ENCODE measurements at places on chromosomes 1 and 21.

- DNase-seq: no peak
Measured at GRCh38 chr1:222275729-222276465, 272.0 kb downstream of the HHIPL2 start.

- DNase-seq: no peak
Measured at GRCh38 chr1:219954736-219955421, 26.5 kb upstream of the SLC30A10 start.

DNA sequence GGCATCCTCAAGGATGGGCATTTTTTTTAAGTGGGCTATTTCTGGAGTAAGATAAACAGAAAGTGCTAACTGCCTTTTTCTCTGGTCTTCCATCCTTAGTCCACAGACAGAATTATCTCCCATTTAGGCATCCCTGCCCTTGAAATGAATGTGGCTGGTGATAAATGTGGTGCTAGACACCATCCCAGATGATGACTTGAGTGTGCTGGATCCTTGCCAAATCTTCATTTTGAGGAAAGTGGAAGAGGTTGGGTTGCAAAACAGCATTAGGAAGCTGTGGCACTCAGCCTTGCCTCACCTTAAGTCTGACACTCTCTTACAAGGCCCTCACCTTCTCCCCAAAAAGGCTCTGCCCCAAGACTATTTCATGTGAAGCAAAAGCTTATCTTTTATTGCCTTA lies 19.2 kb downstream of the MAB21L3 start:
- no peak for DNase-seq

GRCh38 chr1:47465605-47466004 lies 27.8 kb downstream of the FOXD2 start:
- no peak for DNase-seq

GRCh38 chr1:208544053-208544452 lies 299.9 kb upstream of the PLXNA2 start:
- no peak for DNase-seq

GRCh38 chr21:45543371-45543709 lies 1.1 kb upstream of the SLC19A1 start:
- DNase-seq: peak; percentile 44

DNA sequence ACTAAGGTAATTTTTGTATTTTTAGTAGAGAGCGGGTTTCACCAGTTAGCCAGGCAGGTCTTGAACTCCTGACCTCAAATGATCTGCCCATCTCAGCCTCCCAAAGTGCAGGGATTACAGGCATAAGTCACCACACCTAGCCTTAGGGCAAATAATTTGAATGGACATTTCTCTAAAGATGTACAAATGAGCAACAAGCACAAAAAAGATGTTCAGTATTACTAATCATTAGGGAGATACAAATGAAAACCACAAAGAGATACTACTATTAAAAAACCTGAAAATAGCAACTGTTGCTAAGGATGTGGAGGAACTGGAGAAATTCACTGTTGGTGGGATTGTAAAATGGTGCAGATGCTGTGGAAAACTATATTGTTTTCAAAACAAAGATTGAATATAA lies 79.1 kb downstream of the GABPA start:
- DNase-seq: no peak

- no peak for DNase-seq
Measured at GRCh38 chr1:169874229-169874628, 19.5 kb downstream of the SCYL3 start.

DNA sequence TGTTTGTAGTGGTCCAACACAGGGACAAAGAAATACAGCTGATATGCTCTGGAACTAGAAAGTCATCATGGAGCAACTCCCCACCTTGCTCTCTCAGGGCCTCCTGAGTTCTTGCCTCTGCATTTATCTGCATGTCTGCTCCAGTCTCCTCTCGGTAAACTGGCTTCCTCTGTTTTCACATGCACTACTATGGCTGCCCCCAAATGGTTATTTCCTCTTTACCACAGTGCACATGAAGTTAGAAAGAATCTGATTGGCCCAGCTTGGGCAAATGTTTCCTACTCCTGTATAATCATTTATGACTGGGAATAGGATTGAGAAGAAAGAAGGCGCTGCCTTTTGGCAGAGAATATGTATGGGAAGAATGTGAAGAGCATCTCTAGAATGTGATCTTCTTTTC lies 16.5 kb upstream of the PSMB2 start:
- DNase-seq: no peak
